ENCODE measurements at places on chromosomes 7 and 10.

DNA sequence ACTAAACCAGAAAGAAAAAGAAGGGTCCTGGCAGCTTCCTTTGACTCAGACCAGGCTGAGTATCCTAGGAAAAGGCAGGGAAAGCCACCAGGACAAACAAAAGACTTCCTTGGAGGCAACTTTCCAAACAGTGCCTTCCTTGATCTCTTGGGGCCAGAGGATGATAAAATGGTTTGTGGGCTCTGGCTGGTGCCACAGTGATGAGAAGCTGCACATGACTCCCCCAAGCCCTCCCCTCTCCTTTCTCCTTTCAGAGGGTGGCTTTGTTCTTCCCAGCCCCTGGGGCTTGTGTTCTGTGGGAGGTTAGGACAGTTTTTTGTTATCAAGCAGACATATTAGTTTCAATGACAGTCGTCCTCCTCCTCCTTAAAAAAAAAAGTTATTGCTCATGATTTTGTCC, 183.2 kb downstream of the SEM1 start:
- DNase-seq: no peak

DNA sequence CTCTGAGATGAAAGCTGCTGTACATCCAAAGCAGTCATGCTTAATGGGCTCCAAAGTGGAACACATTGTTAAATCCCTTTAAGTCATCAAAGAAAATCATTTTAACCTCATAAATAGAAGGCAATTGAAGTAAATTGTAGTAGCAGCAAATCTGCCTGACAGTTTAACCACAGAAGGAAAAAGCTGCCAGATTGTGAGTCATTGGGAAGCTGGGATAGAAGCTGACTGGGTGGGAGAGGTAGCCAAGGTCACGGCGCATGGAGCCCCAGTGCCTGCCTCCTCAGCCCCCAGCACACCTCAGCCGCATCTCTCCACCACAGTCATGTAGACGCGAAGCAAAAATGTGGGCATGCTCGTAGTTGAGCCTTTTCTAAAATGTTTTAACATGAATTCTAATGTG, 44.0 kb downstream of the TARP start:
- no peak for DNase-seq

- no peak for DNase-seq
These were observed 129.3 kb downstream of the NRF1 start for GRCh38 chr7:129740574-129741410.

GRCh38 chr10:102795453-102796406, 41.5 kb downstream of the CYP17A1 start:
- DNase-seq: no peak

GRCh38 chr7:85600395-85600794, 413.5 kb upstream of the SEMA3D start:
- DNase-seq: no peak

DNA sequence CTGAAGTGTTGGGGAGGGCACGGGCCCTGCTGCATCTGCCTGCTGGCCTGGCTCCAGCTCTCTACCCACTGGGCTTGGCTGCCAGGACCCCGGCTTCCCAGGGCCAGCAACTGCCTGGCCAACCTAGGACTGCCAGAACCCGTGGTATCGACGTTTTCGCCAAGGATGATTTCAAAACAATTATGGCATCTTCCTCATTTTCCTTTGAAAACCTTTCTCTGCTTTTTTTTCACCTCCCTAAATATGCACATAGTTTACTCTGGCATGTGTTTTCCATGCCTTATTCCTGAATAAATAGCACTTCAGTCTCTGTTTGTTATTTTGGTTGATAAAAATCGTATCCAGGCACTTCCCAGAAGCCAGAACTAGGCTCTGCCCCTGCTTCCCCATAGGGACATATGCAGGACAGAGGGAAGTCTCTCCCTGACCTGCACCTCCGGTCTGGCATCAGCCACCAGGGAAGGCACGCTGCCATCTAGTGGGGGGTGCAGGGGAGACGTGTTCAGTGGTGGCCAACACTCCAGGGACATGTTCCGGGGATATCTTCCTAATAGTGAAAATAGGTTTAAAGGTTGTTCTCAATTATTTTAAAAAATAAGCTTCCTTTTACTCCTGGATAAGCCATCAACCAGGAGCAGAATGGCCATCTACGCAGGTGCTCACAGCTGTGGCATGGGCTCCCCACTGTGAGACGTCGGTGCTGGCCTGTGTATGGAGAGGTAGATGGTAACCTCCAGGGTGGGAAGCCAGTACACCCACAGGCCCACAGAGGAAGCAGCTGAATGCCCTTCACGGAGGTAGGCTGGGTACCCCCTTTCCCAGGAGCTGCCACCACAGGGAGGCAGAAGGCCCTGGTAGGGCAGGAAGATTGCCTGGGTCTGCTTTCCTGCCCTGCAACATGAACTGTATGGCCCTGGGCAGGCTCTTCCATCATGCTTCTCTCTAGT, 30.7 kb upstream of the ANTXRL start:
- no peak for DNase-seq

GRCh38 chr10:104277785-104278184, 8.8 kb downstream of the GSTO2 start:
- DNase-seq: no peak

DNA sequence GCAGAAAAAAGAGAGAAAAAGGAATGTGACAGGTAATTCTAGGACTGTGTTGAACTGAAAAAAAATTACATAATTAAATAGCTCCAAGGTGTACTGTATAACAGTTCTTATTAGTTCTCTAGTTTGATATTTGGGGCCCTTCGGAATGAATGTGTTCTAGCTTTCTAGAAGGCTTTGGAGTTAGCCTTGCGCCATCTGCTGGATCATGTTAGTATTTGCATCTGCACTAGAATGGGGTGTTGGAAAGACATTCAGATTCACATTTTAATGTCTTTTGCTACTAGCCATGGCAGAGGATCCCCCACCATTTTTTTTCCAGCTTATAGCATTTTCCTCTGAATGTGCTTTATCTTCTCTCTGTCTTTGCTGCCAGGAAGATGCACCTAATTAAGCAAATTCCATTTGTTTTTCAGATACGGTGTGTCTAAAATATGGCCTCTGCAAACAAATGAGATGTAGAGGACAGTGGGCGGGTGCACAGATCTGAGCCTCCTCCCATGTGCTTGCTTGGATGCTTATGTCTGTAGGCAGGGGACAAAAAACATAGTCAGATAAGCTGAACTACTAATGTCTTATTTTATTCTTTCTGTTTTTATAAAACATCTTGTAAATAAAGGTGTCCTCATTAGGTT, 238.5 kb downstream of the PHF14 start:
- DNase-seq: peak; percentile 62

- DNase-seq: no peak
These were observed 765.3 kb downstream of the REEP3 start for GRCh38 chr10:64286533-64286932.

DNA sequence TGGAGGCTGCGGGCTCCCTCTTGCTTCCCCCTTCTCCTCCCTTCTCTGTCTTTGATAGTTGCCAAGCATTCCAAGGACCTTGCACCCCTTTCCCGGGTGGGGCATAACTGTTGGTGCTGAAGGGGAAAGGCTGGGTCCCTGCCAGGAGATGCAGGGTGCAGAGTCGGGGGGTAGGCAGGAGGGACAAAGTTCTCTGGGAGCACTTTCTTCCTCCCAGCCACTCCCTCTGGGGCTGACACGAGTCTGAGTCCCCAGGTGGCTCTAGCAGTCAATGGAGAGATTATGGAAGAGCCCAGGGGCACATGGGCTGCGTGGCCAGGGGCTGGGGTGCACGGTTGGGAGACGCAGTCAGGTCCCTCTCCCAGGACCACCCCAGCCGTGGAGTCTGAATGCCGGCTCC, 2.1 kb downstream of the CLDN15 start:
- DNase-seq: no peak

GRCh38 chr10:127940866-127941640, 34.1 kb downstream of the PTPRE start:
- no peak for DNase-seq

- no peak for DNase-seq
These were observed 24.4 kb downstream of the GSDME start for GRCh38 chr7:24732646-24733413.
